ENCODE measurements at places on chromosomes 11 and 22.

GRCh38 chr22:30288419-30289140, 725 bp downstream of the CASTOR1 start:
- DNase-seq, result no peak

GRCh38 chr11:440065-441042, 1.5 kb downstream of the ANO9 start:
- DNase-seq, result no peak

DNA sequence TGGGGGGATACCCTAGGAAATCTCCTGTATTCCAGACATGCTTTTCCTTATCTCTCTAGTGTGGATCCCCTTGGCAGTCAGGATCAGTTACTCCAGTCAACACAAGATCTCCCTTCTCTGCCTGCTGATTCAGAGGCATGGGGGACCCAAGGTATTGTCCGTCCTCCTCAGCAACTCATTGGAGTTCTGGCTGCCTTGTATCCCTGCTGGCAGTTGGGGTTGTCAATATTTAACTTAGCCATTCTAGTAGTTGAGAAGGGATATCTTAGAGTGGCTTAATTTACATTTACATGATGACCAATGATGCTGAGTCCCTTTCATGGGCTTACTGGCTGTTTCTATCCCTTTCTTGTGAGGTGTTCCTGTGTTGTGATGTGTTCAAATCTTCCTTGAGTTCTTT, 74.2 kb downstream of the GRK3 start:
- DNase-seq, result no peak

DNA sequence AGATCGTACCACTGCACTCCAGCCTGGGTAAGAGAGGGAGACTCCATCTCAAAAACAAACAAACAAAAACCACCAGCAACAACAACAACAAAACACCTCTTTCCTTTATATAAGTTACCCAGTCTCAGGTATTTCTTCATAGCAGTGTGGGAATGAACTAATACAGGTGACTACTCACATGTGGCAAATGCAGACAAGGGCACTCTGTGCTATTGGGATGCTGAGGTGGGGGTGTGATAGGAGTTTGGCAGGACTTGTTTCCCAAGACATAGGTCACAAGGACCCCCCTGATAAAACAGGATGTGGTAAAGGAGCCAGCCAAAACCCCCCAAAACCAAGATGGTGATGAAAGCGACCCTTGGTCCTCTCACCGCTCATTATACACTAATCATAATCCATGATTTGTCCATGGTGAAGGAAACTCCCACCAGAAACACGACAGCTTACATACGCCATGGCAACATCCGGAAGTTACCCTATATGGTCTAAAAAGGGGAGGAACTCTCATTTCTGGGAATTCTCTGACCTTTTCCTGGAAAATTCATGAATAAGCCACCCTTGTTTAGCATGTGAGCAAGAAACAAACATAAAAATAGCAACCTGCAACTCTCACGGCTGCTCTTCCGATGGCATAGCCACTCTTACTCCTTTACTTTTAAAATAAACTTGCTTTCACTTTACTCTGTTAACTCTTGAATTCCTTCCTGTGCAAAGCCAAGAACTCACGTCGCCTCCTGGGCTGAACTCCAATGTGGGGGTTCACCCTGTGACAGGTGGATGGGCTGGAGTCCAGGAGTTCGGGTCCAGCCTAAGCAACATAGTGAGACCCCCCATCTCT, 18.8 kb upstream of the INCENP start:
- DNase-seq, result no peak

DNA sequence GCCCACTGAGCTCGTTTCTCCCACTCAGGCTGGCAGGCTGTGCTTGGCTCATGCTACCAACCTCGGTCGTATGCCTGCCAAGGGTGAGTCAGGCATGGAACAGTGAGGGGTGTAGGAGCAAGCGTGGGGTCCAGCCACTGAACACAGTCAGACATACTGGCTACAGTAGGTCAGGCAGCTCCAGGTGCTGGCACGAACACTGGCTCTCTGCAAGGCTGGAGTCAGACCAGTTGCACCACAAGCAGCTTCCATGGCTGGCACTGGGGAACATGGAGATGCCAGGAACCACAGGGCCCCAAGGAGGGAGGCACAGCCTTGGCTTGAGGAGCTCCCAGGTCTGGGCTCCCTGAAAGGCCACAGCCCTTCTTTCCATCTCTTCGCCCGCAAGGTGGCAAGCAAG, 410.7 kb upstream of the KIRREL3 start:
- no peak for DNase-seq

DNA sequence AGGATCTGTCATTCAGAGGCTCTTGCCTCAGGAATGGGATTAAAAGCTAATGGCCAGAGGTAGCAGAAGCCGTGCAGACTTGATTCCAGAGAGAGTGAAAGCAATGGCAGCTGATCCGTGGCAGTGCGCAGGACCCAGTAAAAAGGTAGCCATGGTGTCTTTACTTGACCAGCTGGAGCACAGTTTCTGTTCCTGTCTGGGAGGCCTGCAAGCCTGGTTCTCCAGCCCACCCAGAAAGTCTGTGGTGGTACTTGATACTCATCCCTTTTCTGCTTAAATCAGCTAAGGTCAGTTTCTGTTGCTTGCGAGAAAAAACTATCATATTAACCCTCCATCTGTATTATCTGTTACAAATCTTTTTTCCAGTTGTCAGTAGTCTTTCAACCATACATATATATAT, 86.7 kb downstream of the RPS6KA4 start:
- no peak for DNase-seq

- DNase-seq, result peak; percentile 55
Measured at GRCh38 chr11:76599041-76600013, 71.2 kb downstream of the LRRC32 start.

- no peak for DNase-seq
Measured at GRCh38 chr11:91869686-91870085, 354.9 kb upstream of the FAT3 start.

DNA sequence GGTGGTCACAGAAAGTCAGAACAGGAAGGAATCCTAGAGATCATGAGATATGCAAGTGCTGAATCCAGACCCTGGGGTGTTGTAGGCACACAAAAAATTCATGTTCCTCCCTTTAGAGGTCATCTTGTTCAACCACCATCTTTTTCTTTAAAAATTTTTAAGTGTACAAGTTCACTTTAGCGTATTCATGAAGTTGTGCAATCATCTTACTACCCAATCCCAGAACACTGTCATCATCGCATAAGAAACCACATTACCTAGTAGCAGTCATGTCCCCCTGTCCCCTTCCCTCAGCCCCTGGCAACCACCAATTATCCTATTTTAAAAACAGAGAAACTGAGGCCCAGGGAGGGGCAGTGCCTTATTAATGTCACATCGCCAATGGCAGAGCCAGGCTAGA, 20.3 kb upstream of the WNT11 start:
- no peak for DNase-seq

DNA sequence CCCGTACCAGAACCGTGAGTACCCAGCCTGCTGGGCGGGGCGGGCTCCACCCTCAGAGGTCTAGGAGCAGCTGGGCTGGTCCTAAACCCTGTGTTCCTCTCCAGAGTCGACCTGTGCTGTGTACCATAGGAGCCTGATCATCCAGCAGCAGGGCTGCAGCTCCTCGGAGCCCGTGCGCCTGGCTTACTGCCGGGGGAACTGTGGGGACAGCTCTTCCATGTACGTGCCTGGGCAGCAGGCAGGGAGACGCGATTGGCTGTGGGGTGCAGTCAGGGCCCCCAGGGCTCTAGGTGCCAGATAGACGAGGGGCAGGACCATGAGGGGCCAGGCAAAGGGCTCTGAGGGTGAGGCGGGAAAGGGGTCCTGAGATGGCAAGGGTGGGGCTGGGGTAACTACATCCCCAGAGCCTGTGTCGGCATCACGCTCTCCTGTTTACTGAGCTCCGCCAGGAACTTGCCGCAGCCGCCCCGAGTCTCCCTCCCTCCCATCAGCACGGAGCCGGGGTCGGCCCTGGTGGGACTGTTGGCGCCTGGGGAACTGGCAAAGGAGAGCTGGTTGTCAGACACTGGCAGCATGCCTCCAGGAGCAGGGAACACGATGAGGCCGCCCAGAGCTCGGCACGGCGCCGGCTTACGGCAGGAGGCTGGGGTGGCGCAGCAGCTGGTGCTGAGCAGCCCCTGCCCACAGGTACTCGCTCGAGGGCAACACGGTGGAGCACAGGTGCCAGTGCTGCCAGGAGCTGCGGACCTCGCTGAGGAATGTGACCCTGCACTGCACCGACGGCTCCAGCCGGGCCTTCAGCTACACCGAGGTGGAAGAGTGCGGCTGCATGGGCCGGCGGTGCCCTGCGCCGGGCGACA, 22.9 kb upstream of the MUC5B start:
- no peak for DNase-seq

GRCh38 chr11:11568651-11569229, 53.1 kb downstream of the GALNT18 start:
- no peak for DNase-seq

- DNase-seq, result no peak
Measured at GRCh38 chr11:65861533-65862183, 1.4 kb downstream of the MUS81 start.

GRCh38 chr11:104320097-104320496, 156.2 kb upstream of the PDGFD start:
- no peak for DNase-seq

DNA sequence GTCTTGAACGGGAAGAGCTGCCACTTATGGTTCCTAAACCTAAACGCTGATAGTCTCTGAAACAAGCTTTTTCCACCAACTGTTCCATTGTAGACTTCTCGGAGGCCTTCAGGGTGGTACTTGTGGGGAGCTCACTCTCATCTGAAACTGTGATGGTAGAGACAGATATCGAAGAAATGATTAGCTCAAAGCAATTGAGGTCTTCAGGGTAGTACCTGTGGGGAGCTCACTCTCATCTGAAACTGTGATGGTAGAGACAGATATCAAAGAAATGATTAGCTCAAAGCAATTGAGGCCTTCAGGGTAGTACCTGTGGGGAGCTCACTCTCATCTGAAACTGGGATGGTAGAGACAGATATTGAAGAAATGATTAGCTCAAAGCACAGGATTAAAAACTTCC, 175.7 kb downstream of the SWAP70 start:
- DNase-seq, result no peak

GRCh38 chr22:39146256-39147101, 6.0 kb downstream of the CBX7 start:
- no peak for DNase-seq

GRCh38 chr22:27466778-27467438, 334.6 kb downstream of the MN1 start:
- no peak for DNase-seq
